ENCODE measurements at places on chromosomes 5 and 9.

GRCh38 chr5:42636425-42636824 lies 120.2 kb upstream of the CCDC152 start:
- DNase-seq = no peak

DNA sequence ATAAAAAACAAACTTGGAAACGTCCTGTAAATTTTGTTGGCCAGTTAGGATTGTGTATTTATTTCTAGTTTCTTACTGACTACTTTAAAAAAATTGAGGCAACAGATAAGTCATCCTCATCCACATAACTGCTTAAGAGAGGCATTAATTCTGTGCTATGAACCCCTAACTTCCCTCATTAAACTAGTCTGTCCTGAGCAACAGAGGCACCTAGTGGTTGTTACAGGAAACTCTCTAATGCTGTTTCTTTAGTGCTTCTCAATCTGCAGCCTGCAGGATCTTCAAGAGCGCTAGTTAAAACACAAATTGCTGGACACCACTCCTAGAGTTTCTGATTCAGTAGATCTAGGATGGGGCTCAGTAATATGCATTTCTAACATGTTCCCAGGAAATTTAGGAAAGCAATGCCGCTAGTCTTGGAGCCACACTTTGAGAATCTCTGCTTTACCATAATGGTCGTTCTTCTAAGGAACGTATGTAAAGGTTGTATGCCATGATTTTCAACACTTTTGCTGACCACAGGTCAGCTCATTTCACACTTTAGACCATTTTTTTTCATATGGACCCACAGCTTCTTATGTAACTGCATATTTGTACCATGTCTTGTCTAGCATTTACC lies 410.1 kb upstream of the SMARCA2 start:
- no peak for DNase-seq

DNA sequence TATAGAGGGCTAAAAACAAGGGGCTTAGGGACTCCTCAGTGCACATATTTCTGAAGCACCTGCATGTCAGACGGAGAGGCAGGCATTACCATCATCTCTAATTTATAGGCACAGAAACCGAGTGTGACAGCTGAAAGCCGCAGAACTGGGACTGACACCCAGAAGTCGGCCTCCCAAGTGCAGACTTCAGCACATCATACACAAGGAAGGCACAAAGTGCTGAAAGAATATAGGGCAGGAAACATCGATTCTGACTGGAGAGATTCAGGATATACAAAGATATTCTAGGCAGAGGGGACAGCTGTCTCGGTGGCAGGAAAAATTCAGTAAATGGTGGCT lies 11.2 kb downstream of the MRPS27 start:
- DNase-seq = no peak

DNA sequence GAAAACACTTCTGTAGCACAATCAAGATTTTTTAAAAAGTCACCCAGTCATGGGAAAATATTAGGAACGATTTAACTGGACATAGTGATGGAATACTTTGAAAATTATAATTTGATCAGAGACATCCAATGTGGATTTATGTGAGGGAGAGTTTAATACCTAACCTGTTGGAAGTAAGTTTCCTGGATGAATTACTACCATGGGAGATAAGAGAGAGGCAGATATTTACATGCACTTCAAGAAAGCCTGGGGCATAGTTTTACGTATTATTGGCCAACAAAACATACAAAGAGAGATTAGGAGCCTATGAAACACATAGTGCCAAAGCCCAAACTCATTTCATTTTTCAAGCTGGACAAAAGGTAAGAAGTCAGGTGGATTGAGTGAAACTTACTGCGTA lies 336.8 kb downstream of the SLIT3 start:
- DNase-seq = no peak

DNA sequence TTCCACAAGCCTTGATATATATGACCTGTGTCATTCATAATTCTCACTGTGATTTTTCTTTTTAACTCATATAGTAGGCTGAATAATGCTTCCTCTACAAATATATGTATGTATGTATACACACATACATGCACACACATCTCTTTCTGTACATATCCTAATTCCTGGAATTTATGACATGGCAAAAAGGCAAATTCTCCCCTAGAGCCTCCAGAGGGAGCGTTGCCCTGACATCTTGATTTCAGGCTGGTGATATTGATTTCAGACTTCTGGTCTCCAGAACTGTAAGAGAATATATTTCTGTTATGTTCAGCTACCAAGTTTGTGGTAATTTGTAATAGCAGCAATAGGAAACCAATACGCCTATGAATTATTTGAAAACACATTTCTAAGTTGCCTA lies 166.6 kb upstream of the GAS1 start:
- no peak for DNase-seq

- no peak for DNase-seq
These were observed 6.4 kb downstream of the CEMIP2 start for GRCh38 chr9:71761938-71762353.

DNA sequence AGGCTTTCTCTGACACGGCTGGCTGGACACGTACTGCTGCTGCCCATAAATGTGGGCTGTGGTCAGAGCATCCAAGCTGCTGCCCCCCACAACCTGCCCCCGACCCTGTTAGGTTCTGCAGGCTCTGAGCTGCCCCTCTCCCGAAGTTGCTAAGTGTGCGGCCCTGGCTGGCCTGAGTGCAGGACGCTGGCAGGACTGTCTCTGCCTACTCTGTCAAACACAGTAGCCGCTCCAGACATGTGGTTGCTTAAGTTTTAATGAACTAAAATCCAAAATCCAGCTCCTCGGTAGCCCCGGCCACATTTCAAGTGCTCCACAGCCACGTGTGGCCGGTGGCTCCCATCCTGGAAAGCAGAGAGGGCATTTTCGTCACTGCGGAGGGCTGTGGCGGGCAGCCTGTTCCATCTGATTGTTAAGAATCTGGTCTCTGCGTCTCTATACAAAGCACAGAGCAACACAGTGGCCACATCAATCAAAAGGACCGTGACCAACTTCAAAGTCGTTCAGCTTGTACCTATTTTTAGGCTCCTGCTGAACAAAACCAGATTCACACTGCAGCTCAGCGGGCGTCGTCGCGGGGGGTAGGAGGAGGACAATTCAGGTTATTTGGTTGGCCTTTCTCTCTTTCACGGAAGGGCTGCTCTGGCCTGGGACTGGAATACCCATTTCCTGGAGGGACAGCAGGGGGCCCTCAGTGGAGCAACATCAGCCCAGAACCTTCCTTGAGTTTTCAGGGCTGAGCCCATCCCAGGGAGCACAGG lies 68.9 kb downstream of the PTCH1 start:
- no peak for DNase-seq

- DNase-seq = no peak
These were observed 1.7 kb downstream of the STPG3 start for GRCh38 chr9:137252555-137253506.

DNA sequence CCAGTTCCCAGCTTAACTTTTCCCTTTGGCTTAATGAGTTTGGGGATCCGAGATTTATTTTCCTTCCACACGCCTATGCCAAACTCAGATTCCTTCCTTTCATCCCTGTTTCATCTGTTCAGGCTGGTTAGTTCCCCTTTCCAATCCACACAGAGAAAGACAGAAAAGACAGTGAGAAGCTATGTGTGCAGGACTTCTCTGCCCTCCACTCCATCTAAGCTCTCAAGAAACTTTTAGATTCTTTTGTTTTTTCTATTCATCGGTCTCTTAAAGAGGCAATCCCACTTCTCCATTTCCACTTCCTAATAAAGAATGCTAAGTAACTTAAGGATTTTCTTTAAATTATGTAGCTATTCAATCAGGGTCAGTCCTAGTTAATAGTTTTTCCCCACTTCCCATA lies 11.2 kb downstream of the ITGA1 start:
- DNase-seq = no peak

GRCh38 chr5:95526871-95527270 lies 27.9 kb downstream of the SKIC3 start:
- no peak for DNase-seq

DNA sequence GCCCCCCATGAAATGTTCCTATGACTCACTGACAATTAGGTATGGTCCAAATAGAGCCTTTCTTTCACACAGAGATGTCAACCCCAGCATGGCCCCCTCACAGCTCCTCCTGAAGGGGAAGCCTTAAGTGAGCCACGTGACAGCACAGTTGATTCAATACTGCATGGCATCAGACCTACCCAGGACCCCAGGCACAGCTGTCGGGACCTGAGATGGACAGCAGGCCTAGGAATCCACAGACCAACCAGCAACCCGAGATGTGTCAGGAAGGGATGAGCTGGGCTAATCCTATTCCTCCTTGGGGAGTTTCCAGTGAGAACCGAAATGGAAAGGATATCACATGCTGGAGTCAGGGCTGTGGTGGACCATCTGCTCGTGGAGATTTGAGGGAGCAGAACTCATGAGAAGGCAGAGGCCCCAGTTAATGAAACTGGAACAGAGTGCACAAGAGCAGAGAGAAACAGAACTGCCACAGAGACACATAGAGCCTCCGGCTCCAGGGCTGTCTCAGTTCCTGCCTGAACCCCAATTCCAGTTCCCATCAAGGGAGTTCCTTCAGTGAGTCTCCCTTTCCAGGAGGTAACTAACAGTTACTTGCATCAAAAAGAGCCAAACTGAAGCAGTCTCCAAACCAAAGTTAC lies 42.1 kb upstream of the SMIM23 start:
- DNase-seq = no peak

- no peak for DNase-seq
These were observed 3.8 kb downstream of the MTMR12 start for GRCh38 chr5:32308946-32309345.

- DNase-seq = no peak
These were observed 173.7 kb downstream of the CWC27 start for GRCh38 chr5:64942460-64942859.

DNA sequence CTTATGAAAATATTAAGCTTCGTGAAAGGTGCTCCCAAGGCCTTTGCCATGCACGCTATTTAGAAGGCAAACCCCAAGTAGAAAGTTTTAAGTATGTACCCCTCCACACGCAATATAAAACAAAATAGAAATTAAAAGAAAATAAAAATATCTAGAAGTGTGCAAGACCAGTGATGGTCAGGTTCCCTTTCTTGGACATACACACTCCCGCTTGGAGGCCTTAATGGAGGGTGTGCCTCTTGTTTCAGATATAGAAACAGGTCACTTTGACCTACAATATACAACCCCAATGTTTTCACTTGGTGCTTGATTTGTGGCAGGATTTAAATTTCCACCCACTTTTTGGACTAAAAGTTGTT lies 127.4 kb upstream of the STC2 start:
- DNase-seq = no peak

GRCh38 chr9:35280399-35280798 lies 118.6 kb downstream of the UNC13B start:
- no peak for DNase-seq

DNA sequence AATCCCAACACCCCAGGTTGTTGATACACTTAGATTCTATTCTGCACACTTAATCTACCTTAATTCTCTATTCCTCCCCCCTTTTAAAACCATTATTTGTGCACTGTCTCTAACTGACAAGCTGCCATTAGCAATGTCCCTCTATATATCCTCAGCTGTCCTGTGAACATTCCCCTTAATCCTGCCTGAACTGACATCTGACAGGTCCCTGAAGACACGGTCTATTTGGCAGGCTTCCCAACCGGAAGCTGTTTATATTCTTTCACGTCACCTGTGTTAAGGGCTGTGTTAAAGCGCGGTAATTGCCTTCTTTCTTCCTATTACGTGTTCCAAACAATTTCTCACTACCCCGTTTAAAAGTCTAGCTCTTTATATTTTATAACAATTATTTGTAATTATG lies 277.3 kb downstream of the CDH9 start:
- no peak for DNase-seq

DNA sequence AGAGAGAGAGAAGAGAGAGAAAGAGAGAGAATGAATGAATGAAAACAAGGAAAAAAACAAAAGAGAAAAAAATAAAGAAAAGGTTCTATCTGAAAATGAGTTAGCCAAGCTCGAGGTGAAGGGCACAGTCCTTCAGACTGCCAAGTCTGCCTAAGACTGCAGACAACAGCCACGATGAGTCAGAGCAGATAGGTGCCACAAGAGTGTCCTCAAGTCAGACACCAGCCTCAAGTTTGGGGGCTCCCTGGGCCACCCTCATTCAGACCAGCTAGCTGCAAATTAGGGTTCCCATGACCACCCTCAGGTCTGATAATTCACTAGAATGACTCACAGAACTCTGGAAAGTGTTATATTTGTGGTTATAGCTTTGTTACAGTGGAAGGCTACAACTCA lies 13.9 kb upstream of the HABP4 start:
- DNase-seq = no peak
